ENCODE measurements at places on chromosomes 5 and 9. TPM values are rescaled to one million over a fixed set of nuclear protein-coding genes. Genes with fewer than 3 reads are reported as not detected.
A peak's percentile ranks its signal among the peaks of the same experiment; 100 is the strongest.

The NUTM2F gene
- not detected for total RNA-seq

DNA sequence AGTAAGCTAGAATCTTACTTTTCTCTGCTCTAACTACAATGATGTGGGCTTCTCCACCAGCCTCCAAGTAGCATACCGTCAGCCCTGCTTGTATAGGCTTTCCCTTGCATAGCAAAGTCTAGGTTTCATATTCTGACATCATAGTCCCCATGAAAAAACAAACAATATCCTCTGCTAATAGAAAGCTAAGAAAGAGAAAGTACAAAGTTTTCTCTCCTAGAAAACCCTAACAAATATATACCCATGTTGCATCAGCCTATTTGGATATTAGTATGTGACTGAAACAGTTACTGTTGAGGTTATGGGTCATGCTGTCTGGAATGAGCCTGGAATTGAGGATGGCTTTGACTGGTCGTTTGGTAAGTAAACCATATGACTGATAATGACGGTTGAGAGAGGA is 1696.0 kb downstream of the MAT2B start:
- DNase-seq = no peak

- no peak for DNase-seq
These were observed 183.8 kb downstream of the PJA2 start for GRCh38 chr5:109225716-109226625.

The LCN1 gene
- total RNA-seq = not detected

DNA sequence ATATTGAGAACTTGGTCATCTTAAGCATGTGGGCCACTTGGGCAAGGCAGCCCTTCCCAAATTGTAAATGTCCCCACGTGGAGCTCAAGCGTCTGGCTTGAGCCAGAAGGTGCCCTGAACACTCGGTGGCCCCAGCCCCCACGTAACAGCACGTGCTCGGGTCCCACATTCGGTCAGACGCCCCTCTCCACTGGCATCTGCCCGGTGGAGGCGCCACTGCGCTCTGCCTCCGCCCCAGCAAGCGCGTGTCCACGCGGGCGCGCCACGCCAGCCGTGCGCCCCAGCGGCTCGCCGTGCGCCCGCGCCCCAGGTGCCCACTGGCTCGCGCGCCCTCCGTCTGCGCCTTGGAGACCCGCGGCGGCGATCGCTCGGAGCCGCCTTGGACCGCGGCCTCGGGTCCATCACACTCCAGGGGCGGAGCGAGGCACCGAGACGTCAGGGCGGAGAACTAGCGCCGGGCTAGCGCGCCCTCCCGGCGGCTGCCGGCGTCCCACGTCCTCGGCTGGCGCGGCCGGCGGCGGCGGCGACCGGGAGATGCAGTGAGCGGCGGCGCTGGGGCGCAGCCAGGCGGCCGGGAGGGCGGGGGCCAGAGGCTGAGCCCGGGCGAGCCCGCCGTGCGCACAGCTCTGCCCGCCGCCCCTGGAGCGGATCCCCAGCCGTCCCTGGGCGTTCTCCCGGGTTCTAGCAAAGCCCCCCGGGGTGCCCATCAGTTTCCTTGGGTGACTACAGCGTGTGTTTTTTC is at the start of gene PALM2AKAP2:
PALM2AKAP2 (plus strand) TSS at position 488 of the 742 bp plus-strand sequence. CDS start 291 bp downstream, outside the sequence.
- DNase-seq = peak; percentile 91

GRCh38 chr5:161342886-161343285 is 203.6 kb downstream of the GABRB2 start:
- DNase-seq = no peak

DNA sequence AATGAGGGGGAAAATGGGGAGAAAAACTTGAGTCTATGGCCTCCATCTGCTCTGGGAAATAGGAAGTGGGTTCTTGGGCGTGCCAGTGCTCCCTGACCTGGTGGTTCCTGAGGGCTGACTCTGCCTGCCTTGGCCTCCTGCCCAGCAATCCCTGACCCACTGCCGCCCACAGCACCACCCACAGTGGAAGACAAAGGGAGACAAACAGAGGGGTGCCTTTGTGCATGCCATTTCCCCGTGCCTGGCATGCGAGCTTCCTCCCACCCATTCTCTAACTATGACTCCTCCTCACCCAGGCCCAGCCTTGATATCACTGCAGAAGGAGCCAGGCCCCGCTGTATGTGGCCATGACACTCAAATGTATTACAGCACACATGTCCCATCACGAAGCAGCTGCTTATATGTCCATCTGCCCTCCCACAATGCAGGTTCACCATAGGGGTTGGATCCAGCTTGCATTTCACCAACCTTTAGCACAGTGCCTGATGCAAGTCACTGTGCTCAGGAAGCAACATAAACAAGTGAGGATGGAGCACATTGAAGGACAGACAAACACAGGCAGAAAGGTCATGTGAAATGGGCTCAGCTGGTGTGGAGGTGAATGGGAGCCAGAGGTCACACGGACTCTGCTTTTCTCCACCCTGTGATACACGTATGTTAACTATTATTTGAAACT is 84.4 kb downstream of the ADRB2 start:
- DNase-seq = peak; percentile 84

- DNase-seq = no peak
These were observed 31.8 kb downstream of the MAP1B start for GRCh38 chr5:72138943-72139521.

DNA sequence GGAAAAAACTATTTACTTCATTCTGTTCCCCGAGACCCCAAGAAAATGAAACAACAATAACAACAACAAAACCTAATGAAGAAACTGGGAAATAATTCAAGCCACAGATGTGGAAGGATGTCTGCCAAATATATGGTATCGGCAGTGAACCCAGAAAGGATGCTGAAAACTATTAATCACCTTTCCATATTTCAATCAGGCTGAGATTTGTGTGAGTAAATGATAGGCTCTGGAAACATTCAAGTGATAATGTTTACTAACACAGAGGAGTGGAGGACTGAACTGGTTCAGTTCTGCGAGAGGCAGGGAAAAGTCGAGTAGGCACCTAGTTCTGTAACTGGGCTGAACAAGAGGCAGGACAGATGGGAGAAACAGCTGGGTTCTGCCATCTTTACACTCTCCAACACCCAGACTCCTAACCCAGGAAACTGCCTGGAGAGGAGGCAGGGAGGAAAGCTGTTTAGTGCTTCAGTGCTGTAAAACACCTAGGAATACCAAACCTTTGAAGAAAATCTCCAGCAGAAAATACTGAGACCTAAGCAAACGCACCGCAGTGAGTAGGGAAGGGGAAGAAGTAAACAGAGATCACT is 96.8 kb upstream of the GNA14 start:
- no peak for DNase-seq
